ENCODE measurements at places on chromosomes 13 and 19. TPM values are rescaled to one million over a fixed set of nuclear protein-coding genes. Genes with fewer than 3 reads are reported as not detected.

The RXFP2 gene
- under 0.01 TPM for total RNA-seq

The SMAD9 gene
- 11.5 TPM for total RNA-seq

The ABCC4 gene
- total RNA-seq = 5.2 TPM

The NPAS1 gene
- total RNA-seq = 1.0 TPM

The CASP14 gene
- total RNA-seq = not detected

The ZNF208 gene
- total RNA-seq = 1.0 TPM

The ZNF112 gene
- 5.7 TPM for total RNA-seq

The CDX2 gene
- not detected for total RNA-seq

Data from skeletal muscle tissue (tissue), 5 donors.